Activated CD8-positive, alpha-beta memory T cell treated with anti-CD3 and anti-CD28 coated beads for 1 hour (primary cell): ENCODE measurements at places on chromosomes 2 and 18.

GRCh38 chr2:25078170-25079049 is 36.5 kb downstream of the EFR3B start:
- no peak for DNase-seq

- DNase-seq, result no peak
Observed at GRCh38 chr2:205834796-205835195, 152.5 kb downstream of the NRP2 start.

DNA sequence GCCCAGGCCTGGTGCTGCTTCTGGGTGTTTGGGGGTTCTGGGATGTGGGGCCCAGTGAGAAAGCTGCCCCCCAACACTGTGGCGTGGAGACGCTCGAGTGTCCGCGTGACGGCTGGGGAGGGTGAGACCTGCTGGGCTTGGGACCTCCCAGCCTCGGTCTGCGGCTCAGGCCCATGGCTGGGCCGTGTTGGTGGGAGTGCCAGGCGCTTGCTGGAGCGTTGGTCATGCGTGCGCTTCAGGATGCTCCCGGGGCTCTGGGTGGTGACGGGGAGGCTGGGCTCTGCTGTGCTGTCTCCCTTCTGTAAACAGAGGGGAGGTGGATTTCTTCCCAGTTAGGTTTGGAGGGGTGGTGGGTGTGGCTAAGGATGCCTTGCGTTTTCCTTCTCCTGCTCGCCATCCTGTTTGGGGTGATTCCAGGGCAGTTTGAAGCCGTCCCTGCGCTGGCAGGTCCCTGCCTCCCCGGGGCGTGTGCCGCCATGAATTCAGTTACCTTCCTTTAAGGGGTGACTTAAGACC is 606 bp downstream of the GAL3ST2 start:
- no peak for DNase-seq

DNA sequence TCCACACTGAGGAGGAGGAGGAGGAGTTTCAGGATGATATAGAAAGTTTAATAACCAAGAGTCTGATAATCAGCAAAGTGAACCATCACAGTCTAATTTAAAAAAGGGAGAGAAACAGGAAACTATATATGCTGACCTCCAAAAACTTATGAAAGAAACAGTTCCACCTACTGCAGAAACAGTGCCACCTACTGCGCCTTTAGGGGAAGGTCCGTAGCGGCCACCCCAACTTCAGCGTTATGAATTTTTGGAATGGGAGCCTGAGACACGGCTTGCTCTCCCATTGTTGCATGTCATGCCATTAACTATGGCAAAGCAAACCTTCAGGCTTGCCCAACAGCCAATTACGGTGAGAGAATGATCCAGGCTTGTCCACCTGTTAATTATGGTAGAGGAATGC is 1719.2 kb upstream of the LRRTM1 start:
- DNase-seq, result no peak

DNA sequence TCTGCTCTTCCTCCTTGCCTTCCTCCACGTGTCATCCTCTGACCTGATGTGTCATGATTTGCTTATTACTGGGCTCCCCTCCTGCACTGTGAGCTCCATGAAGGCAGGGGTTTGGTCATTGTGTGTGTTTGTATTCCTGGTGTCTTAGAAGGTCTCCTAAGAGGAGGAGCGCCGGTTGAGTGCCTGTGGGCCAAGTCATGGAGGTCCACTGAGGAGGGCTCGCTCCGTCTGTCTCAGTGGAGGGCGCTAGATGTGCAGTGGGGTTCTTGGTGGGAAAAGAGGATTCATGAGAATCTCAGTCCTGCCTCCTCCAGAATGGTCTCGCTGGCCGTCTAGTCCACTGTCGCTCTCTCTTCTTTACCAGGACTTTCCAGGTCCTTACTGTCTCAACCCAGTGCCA is 100.2 kb downstream of the VWA3B start:
- no peak for DNase-seq

DNA sequence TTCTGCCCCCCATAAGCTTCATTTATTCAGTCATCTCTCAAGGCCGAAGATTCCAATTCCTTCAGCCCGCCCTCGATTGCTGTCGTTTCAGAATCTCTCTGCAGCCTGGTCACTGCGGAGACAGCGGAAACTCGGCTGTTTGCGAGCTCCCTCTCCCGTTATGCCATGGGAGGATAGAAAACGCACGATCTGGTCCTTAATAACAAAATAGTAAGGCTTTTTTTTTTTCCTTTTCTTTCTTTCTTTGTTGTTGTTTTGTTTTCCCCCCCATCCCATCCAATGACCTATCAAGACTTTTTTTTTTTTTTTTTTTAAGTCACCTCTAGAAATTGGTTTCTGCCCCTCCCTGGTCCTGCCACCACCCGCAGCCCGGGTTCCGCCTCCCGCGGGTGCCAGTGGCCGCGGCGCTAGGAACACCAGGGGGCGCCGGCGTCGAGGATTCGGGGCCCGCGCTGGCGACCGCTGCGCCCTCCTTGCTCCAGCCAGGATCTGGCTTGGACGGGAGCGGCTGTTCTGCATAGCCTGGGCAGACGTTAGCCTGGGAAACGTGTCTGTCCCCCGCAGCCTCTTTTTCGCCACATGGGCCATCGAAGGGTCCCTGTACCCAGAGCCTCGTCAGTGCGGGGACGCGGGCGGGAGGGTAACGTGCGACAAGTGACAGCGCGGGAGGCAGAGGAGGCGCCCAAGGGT is 10.1 kb downstream of the CPLX4 start:
- DNase-seq, result no peak

- DNase-seq, result no peak
Observed at GRCh38 chr2:84894758-84895520, 10.5 kb upstream of the TMSB10 start.
